ENCODE measurements at places on chromosomes 1 and 21. TPM values are rescaled to one million over a fixed set of nuclear protein-coding genes. Genes with fewer than 3 reads are reported as not detected.

DNA sequence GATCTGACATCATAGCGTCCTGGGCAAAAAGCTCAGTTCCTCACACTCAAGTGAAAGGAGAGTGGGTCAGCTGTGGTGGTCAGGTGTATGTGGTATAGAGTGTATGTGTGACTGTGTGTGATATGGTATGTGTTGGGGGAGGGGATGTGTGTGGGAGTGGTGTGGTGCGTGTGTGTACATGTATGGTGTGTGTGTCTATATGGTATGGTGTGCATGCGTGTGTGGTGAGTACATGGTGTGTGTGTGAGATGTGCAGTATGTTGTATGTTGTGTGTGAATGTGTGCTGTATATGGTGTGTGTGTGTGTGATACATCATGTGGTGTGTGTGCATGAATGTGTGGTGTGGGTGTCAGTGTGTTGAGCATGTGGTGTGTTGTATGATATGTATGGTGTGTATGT is 20.9 kb downstream of the FAM3B start:
- no peaks in the 10 kb centered on the region for H3K4me1 ChIP-seq
- H3K4me3 ChIP-seq = no peak overlapping the region
- H3K36me3 ChIP-seq = no peaks in the 10 kb centered on the region
- no peaks in the 10 kb centered on the region for H3K27me3 ChIP-seq
- DNase-seq = no peak

GRCh38 chr1:8752921-8753713 is 64.3 kb downstream of the RERE start:
- no peaks in the 10 kb centered on the region for H3K27me3 ChIP-seq
- H3K36me3 ChIP-seq = no peaks in the 10 kb centered on the region
- H3K4me3 ChIP-seq = no peak overlapping the region
- H3K27ac ChIP-seq = no peak overlapping the region
- DNase-seq = no peak

GRCh38 chr1:154765970-154766369 is 104.1 kb downstream of the KCNN3 start:
- H3K27ac ChIP-seq = no peak overlapping the region
- peaks cover 12% of the 10 kb centered on the region for H3K36me3 ChIP-seq
- H3K4me1 ChIP-seq = peaks cover 11% of the 10 kb centered on the region
- no peak overlapping the region for H3K4me3 ChIP-seq
- H3K27me3 ChIP-seq = no peaks in the 10 kb centered on the region

GRCh38 chr1:20696397-20697333 is 21.1 kb downstream of the KIF17 start:
- peak; percentile 1 for DNase-seq
- H3K27ac ChIP-seq = no peak overlapping the region
- no peaks in the 10 kb centered on the region for H3K36me3 ChIP-seq
- H3K4me1 ChIP-seq = peaks cover 6% of the 10 kb centered on the region
- H3K27me3 ChIP-seq = no peaks in the 10 kb centered on the region
- peak overlapping the region; percentile 94 for H3K4me3 ChIP-seq

- no peaks in the 10 kb centered on the region for H3K27me3 ChIP-seq
- H3K36me3 ChIP-seq = no peaks in the 10 kb centered on the region
- peaks cover 12% of the 10 kb centered on the region for H3K4me1 ChIP-seq
- no peak overlapping the region for H3K27ac ChIP-seq
- no peak for DNase-seq
Observed at GRCh38 chr1:184889166-184889565, 85.1 kb downstream of the NIBAN1 start.

DNA sequence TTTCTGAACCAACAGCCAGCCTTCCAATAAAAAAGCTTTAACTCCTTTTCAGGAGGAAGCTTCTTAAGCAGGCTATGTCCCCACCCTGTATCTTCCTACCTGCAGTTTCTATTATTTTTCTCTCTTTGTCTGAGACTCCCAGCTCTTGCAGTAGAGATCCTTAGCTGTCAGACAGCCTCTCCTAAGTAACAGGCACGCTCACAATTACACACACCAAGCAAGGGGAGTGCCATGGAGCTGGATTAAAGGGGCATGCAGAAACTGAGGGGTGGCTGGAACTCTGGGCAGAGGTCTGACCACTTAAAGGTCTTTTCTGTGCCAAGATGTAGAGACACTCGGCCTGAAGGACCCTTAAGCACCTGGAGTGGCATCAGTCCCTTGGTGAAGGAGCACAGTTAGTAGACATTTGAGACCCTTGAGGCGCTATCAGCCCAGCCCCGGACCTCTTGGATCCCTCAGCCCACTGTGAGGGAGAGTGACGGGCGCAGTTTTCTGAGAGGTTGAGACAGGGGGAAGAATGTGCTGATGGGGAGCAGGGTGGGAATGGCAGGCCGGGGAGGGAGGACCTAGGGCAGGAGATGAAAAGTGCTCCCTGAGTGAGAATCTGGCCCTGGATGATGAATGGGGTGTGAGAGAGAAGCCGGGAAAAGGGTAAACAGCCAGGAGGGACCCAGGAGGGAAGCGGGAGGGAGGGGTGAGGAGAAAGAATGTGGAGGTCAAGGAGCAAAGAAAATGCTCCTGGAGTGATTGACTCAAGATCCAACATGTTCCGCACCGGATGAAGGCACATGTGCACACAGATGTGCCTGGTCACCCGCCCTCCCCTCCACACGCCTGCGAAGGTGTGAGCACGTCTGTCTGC is 13.3 kb downstream of the PLXNA2 start:
- no peak overlapping the region for H3K27ac ChIP-seq
- no peak for DNase-seq
- H3K27me3 ChIP-seq = peaks cover 6% of the 10 kb centered on the region
- peaks cover 10% of the 10 kb centered on the region for H3K4me1 ChIP-seq
- H3K36me3 ChIP-seq = no peaks in the 10 kb centered on the region

GRCh38 chr1:1179983-1180861 is 6.5 kb downstream of the TTLL10 start:
- no peaks in the 10 kb centered on the region for H3K36me3 ChIP-seq
- no peaks in the 10 kb centered on the region for H3K4me1 ChIP-seq
- DNase-seq = no peak
- H3K4me3 ChIP-seq = no peak overlapping the region
- no peaks in the 10 kb centered on the region for H3K27me3 ChIP-seq

GRCh38 chr1:84377480-84378095 is 20.7 kb upstream of the DNASE2B start:
- no peak overlapping the region for H3K27ac ChIP-seq
- no peak overlapping the region for H3K4me3 ChIP-seq
- DNase-seq = no peak
- H3K27me3 ChIP-seq = no peaks in the 10 kb centered on the region

GRCh38 chr21:41961753-41962152 is 7.9 kb upstream of the C2CD2 start:
- no peaks in the 10 kb centered on the region for H3K36me3 ChIP-seq
- no peak overlapping the region for H3K27ac ChIP-seq
- H3K4me3 ChIP-seq = no peak overlapping the region
- H3K4me1 ChIP-seq = peaks cover 4% of the 10 kb centered on the region

VSIG8 gene
- not detected for polyA plus RNA-seq

SHC1 gene
- 22.1 TPM for polyA plus RNA-seq

TACSTD2 gene
- 7.5 TPM for polyA plus RNA-seq

MAPKAPK2 gene
- polyA plus RNA-seq = 3.9 TPM

CLDN14 gene
- 16.2 TPM for polyA plus RNA-seq

MSH4 gene
- 0.04 TPM for polyA plus RNA-seq

PAPPA2 gene
- not detected for polyA plus RNA-seq

RCSD1 gene
- 75.7 TPM for polyA plus RNA-seq

Measured in GM12878 (cell line).